SW480 (cell line): ENCODE measurements at places on chromosomes 12 and 14.

- DNase-seq, result no peak
Measured at GRCh38 chr12:5511644-5512600, 80.0 kb downstream of the NTF3 start.

- DNase-seq, result no peak
Measured at GRCh38 chr12:116545144-116545543, 14.0 kb upstream of the MAP1LC3B2 start.

DNA sequence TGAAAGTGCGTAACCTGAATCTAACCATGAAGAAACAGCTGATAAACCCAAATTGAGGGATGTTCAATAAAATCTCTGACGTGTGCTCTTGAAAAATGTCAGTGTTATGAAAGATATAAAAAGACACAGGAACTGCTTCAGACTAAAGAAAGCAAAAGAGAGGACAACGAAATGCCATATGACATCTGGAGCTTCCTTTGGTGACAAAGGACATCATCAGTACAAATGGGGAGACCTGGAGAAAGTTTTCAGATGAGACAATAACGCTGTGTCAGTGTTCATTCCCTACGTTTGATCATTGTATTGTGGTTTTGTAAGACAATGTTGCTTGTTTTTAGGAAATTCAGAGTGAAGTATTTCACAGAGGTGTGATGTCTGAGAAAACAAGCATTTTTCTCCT lies 125.9 kb upstream of the MAP1LC3B2 start:
- DNase-seq, result no peak

DNA sequence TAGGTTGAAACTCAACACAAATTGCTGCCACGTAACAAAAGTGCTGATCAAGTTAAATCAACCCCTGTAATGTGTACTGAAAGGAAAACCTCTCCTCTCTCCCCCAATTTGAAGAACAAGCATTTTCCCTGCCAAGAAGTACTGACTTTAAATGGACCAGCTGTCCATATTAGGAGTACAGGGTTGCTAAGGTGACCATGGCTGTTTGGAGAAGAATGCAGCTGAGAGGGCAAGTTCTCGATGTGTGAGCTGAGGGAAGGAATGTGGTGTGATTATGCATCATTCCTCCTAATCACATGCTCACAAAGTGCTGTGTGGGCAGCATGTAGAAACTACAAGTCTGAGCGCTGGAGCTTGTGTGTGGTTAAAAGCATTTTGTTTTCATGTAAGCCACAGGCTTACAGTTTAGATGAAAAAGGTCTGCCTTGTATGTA lies 50.9 kb upstream of the CCT2 start:
- DNase-seq, result peak; percentile 50

DNA sequence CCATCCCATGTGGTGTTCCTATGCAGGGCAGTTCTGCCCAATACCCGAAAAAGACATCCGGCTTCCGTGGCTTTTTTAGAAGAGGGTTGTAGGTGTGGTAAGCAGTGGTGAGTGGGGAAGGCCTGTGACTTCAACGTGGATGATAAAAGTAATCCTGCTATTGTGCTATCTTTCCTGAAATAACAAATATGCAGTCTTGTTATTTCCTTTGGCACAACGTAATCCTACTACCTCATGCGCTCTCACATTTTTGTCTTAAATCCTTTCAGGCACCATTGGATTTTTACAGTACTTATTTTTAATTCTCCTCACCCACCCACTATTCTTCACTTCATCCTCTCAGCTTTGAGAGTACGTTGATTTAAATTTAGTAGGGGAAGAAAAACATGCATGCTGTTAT lies 96.8 kb downstream of the IPO8 start:
- no peak for DNase-seq
